Hematopoietic multipotent progenitor cell treated with erythropoietin and hydrocortisone succinate and interleukin-3 and kit ligand, for 4 days (in vitro differentiated cells): ENCODE measurements at places on chromosomes 7 and 10.

GRCh38 chr10:91247360-91248111 lies 27.1 kb downstream of the PCGF5 start:
- peak; percentile 43 for DNase-seq

DNA sequence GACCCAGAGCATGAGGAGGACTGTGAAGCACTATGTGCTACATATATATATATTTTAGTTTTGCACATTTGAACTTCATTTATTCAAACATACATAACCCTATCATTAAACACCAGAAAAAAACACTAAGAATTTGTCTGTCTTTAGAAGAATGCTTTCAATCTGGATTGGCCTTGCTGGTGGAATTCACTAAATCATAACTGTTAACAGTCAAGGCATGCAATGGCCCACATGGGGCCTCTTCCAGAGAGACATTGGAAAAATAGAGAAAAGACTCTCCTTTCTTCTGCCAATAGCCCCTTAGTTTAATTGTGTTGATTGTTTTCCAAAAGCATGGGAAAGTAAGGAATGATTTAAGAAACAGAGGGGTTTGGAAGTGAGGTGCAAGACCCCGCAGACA lies 77.9 kb downstream of the MRPL32 start:
- no peak for DNase-seq

DNA sequence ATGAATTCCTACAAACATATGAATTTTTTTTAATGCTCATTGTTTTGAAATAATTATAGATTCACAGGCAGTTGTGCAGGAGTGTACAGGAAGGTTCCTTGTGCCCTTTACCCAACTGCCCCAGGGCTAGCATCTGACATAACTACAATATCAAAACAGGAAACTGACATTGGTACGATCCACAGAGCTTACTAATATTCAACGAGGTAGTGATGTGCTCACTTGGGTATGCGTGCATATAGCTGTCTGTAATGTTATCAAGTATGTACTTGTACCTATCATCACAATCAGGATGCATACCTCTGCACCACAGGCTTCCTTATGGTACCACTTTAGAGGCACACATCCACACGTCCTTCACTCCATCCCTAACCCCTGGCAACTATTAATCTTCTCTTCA lies 68.3 kb downstream of the BMS1 start:
- DNase-seq: no peak

DNA sequence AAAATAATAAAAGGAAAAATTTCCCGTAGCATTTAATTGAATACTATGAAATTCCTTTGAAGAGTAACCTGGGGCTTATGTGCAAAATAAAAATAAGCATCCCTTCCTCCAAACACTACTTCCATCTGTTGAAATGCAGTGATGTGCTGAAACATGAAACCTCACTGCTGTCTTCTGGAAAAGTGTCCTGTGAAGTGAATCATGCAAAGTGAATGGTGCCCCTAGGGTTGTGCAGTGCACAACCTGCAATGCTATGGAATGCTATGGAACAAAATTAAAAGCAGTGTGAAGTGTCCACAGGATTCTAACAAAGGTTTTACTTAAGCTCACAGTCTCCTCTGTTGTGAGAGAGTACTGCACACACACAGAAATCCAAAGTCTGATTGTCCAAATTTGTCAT lies 480.9 kb downstream of the ETV1 start:
- DNase-seq: no peak

DNA sequence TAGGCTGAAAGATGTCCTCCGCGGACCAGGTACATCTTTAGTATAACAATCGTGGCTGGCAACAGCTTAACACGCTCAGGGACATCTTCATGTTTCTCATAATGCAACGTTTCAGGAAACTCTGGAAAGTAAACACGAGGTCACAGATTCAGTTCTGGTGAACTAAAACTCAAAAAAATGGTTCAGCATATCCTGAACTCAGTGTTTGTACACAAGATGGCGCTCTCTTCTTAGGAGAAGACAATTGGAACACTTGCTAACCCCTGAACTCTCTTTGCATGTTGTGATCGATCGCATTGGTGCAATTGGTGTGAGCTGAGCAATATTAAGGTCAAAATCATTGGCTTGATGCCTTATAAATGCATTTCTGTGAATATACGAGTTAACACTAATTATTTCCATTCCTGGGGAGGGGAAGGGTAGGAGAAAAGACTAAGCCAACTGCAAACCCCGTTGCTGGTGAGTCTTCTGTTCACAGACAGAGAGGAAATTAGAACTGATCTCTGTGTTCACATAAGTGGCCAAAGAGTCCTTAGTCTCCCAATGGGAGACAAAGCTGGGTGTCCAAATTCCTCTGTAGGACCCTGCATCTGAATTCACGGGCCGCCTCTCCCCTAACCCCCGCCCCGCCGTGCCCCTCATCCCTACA lies 52.6 kb upstream of the FAM180A start:
- DNase-seq: peak; percentile 84

GRCh38 chr7:116933465-116933864 lies 19.8 kb upstream of the ST7 start:
- no peak for DNase-seq

- no peak for DNase-seq
Measured at GRCh38 chr10:22580711-22581110, 133.7 kb downstream of the PIP4K2A start.

DNA sequence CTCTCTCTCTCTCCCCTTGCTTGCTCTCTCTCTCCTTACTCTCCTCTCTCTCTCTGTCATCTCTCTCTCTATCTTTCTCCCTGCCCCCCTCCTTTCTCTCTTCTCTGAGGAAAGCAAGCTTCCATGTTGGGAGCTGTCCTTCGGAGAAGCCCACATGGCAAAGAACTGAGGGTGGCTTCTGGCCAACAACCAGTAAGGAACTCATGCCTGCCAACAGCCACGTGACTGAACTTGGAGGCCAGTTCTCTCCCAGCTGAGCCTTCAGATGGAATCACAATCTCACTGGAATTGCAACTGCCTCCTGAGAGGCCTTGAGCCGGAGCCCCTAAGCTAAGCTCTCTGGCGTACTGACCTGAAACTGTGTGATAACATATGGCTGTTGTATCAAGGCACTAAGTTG lies 12.0 kb upstream of the DHTKD1 start:
- no peak for DNase-seq

GRCh38 chr10:113716109-113716910 lies 35.2 kb upstream of the PLEKHS1 start:
- peak; percentile 12 for DNase-seq

GRCh38 chr7:93018716-93019115 lies 99.1 kb downstream of the SAMD9 start:
- no peak for DNase-seq

DNA sequence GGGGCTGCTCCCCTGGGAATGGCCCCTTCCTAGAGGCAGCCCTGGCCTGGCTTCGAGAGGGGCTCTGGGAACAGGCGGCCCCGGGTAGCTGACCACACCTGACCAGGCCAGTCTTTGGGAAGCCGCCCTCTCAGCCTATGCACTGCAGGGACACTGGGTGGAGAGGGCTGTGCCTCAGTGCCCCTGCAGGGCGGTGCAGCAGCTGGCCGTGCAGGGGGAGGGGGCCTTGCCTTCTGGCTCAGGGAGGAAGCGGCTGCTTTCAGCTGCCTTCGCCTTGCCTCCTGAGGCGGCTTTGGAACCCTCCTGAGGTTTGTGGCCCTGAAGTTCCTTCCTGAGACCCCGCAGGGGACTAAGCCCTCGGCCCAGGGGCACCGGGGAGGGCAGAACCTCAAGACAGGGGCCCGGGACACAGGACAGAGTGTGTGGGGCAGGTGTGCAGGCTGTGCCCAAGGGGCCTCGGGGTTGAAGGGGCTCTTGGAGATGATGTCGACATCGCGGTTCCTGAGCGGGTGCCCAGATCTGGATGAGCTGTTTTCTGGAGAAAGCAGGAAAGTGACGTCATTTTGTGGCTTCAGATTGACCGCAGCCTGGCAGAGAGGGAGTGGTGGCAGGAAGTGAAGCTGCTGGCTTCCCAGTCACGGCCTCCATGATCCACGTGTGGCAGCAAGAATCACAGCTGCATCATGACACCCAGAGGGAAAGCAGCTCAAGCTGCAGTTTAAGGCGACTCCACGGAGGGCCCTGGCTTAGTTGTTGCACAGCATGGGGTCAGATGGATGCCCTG lies 17.7 kb downstream of the ADAM8 start:
- DNase-seq: peak; percentile 94

DNA sequence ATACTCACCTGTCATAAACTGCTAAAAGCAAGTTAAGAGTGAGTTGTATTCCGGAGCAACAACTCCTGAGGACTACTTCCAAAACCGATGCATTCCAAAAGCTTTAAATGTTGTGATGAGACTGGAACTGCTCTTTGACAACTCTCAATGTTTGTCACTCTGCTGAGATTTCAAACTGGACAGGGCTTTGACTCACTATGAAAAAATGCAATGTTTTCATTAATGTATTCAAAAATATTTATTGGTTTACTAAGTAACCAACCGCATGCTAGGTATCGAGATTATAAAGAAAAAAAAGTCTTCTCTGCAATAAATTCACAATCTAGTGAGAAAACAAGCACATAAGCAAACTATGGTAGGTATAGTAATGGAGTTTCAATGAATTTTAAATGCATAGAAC lies 107.9 kb upstream of the GNAI1 start:
- DNase-seq: no peak

DNA sequence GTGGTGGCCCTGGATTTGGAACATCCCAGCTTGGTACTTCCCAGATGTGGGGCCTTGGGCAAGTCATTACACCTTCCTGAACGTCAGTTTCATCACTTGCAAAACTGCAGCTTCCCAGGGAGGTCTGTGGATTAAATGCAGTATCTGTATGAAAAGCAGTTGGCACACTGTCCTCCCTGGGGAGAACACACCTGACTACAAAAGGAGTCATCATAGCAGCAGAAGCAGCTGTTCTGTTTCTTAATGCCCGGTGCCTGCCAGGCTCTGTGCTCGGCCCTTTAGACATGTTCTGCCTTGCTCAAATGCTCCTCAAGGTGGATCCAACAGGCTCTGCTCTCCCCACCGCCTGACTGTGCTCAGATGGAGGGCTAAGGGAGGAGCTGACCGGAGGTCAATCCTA lies 31.0 kb downstream of the CDCA7L start:
- DNase-seq: no peak

DNA sequence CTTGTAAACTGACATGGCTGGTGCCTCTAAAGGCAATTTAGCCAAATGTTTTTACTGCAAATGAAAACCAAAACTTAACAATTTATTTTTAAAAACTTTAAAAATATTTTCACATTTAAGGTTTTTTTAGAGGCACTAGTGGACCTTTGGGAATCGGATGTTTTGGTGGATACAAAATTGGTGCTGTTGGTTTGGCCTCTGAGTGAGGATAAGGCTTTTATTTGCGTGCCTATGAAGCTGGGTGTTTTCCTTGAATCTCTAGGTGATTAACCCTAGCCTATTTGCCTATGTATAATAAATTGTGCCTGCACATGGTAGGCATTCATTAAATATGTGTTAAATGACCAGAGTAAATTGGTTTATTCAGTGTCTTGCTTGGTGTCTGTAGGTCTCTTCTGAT lies 2.9 kb upstream of the SGCE start:
- no peak for DNase-seq

DNA sequence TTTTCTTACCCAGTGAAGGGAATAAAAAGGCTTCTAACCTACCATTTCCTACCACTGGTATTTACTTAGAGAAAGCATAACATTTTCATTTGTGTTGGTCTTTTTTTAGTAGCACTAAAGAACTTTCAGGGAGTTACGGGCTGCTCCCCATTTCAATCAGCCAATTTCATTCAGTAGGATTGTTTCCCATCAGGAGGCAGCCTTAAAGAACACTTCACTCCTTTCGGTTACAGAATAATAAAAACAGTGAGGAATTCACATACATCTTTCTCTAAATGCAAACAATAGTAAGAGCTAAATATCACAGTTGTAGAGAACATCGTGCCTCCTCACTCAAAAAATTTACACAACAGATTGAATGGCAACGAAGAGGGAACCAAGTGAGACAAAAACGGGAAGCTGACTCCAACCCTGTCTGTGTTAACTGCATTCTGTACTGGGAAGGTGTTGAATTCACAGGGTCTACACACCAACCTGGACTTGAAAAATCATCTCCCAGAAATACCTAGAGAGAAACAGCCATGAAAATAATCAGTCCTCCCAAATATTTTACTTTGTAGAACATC lies 55.5 kb upstream of the ABLIM1 start:
- DNase-seq: peak; percentile 38

- DNase-seq: no peak
Measured at GRCh38 chr10:35783305-35783838, 141.3 kb upstream of the FZD8 start.

DNA sequence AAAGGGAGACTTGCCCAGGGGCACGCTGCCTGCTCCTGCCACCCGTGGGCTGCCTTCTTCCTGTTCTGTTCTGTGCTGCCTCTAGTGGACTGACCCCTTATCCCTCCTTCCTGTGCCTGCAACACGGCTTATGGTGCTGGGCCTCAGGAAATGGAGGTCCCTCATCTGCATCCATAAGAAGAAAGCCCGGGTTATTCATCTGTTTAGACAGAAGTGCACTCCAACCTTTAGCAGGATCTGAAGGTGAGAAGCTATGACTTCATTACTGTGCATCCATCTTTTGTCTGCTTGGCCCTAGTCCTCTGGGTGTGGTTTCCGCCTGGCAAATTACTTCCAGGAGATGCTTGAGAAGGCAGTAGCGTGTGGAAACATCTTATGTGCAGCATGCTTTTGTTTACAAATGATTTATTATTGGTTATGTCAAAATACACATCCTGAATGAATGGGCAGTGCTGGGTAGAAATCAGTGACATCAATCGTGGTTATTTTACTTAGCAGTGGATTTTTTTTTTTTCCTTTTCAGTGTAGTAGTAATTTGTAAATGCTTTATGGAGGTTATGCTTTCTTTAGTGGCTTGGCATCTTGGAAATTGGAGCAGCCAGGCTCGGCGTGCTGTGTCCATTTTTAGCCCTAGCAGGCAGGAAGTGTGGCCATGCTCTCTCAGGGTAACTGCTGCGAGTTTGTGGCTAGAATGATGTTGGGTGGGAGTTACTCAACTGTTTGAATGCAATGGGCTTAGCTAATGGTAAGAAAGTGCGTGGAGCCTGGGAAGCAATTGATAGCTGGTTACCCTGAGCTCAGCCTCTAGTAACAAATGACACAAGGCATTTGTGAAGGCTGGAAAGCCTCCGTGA lies 12.7 kb downstream of the PTPRE start:
- DNase-seq: peak; percentile 57

- DNase-seq: peak; percentile 81
Measured at GRCh38 chr7:97835296-97836138, 36.7 kb downstream of the ASNS start.

DNA sequence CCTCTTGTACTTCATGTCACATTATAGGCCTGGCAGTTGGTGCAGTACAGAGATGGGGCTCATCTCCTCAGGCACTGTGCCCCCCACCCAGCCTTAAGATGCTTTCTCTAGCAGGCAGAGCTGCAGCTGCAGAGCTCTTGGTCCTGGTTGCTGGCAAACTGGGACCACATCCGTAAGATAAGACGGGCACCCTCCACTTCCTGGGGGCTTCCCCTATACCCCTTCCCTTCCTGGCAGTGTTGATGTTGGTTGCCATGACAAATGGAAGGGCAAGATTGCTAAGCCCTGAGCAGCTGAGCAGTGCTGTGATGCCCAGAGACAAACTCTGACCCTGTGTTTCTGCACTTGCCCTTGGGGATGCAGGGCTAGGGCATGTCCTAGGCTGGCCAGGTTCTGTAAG lies 103.4 kb upstream of the ANLN start:
- peak; percentile 34 for DNase-seq
